Pancreas (tissue), 10 donors: ENCODE measurements at places on chromosomes 2 and 18. TPM values are rescaled to one million over a fixed set of nuclear protein-coding genes. Genes with fewer than 3 reads are reported as not detected.

The LOXHD1 gene
- polyA plus RNA-seq, result 0.46 TPM

The STPG4 gene
- not detected for polyA plus RNA-seq

- DNase-seq, result no peak
These were observed 58.0 kb upstream of the ARL5A start for GRCh38 chr2:151886241-151886640.

DNA sequence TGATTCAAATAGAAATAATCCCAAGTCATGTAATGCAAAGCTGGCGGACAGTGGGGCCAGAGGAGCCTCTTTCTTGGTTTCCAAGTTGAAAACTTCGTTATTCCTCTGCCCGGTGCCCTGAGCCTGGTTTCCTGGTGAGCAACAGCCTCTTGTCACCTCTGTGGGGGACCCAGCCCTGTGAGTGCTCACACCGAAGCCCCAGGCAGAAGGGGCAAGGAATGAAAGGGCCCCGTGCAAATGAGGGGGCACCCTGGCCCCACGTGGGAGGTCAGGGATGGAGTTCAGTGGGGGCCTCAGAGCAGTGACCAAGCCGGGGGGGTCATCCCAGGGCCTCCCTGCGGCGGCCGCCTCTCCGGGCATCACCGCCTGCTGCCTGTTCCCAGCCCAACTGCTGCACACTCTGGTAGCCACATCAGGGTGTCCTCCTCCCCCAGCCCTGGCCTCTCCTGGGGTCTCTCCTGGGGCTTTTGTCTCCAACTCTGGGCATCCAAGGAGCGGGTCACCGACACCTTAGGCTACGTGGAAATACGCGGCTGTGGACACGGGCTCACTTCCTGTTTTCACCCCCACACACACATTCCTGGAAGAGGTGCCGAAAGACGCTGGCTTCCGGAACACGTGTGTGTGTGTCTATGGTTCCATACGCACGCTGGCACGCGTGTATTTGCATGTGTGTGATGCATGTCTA, 64.5 kb downstream of the TWIST2 start:
- DNase-seq, result no peak

- no peak for DNase-seq
These were observed 10.9 kb downstream of the WIPF1 start for GRCh38 chr2:174586418-174587295.
